ENCODE measurements at places on chromosomes 6 and 20.
A peak's percentile ranks its signal among the peaks of the same experiment; 100 is the strongest.

GRCh38 chr6:147546501-147547368 is 38.2 kb downstream of the SAMD5 start:
- DNase-seq, result no peak

DNA sequence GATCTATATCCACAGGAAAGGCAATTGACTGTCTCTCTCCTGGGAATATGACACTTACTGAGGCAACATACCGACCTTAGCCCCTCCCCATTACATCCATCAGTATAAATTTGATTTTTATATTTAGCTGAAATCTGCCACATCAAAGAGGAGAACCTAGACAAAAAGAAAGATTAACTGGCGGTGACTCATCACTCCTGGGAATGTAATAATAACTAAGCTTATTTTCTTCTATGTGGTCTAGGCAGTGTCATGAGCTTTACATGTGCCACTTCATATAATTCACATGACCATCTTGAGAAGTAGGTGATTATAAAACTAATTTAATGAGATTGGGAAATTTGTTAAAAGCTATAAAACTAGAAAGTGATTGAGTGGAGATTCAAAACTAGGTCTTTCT is 520.0 kb upstream of the HS3ST5 start:
- no peak for DNase-seq

GRCh38 chr20:21555470-21556120 is 41.7 kb upstream of the NKX2-2 start:
- DNase-seq, result no peak

GRCh38 chr6:147142684-147143245 is 61.5 kb upstream of the STXBP5 start:
- no peak for DNase-seq

GRCh38 chr20:51385646-51386530 is 156.6 kb downstream of the NFATC2 start:
- peak; percentile 14 for DNase-seq

DNA sequence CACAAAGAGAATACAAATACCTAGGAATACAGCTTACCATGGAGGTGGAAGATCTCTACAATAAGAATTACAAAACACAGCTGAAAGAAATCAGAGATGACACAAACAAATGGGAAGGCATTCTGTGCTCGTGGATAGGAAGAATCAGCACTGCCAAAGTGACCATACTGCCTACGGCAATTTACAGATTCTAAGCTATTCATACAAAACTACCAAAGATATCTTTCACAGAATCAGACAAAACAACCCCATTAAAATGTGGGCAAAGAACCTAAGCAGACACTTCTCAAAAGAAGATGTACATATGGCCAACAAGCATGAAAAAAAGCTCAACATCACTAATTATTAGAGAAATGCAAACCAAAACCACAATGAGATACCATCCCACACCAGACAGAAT is 133.2 kb upstream of the SSTR4 start:
- no peak for DNase-seq

DNA sequence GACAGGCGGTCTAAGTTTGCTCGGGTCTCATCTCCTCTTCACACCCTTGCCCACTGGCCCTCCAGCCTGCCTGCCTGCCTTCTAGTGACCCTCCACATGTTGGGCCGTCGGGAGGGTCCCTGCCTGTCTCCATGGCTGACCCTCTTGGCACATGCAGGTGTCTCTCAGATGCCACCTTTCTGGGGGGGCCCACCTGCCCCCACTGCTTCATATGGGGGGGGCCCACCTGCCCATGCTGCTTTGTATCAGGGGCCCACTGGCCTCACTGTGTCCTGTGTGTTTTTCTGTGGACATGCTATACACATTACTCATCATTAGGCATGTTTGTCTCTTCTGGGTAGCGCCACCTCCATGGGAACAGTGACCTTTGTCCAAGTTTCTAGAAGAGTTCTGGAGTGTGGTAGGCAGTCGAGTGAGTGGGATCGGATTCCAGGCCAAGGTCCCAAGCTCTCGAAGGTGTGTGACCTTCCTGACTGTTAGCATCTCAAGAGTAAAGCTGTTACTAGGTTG is 40.4 kb upstream of the KIF25 start:
- DNase-seq, result no peak

- DNase-seq, result no peak
These were observed 109.7 kb downstream of the DST start for GRCh38 chr6:56532766-56533551.

- no peak for DNase-seq
These were observed 67.2 kb downstream of the YTHDF1 start for GRCh38 chr20:63148696-63149095.

- peak; percentile 49 for DNase-seq
These were observed 107.4 kb downstream of the SULF2 start for GRCh38 chr20:47677635-47678453.

Measured in stimulated activated CD4-positive, alpha-beta T cell treated with anti-CD3 and anti-CD28 coated beads, Interleukin-4, amount 100 ng/mL, for 4 hours (primary cell).